ENCODE measurements at places on chromosomes 5 and 9.

DNA sequence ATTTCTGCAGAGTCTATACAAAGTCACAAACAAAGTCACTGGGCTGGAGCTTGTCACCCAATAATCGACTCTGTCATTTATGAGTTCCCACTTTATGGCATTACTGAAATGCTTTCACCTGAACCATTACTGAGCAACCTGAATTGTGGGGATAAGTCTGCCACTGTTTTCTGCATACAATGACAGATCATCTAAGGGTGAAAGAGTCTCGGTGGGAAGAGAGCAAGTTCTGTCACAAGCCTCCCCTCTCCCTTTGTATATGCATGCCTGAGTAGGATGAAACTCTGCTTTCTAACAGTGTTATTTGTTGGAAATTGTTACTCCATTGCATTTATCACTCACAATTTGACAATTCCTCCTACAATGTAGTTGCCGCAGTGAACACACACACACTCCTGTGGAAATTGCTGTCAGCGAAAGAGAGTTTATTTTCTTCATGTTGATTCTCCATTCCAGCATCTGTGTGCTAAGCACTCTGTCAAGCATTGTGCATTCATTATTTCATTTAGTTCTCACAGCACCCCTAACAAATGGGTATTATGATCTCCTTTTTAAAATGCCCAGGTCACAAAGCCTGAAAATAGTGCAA is 1732.4 kb upstream of the CDH6 start:
- no peak for DNase-seq

GRCh38 chr5:75509956-75510355 is 1.5 kb downstream of the CERT1 start:
- DNase-seq, result peak; percentile 52

DNA sequence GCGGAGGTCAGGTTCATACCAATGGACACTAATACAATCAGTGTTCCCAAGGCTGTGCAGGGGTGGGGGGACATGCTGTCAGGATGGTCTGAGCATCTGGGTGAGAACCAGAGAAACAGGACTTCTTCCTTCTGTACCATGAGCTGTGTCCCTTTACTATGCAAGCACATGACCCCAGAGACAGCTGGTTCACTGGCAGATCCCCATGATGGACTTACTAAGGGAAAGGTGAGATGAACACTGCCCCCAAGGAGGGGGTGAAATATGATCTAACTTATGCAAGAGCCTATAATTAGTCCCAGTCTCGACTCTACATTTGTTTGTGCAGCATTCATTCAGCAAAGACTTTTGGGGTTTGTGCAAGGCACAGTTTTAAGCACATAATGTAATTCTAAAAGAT is 91.4 kb downstream of the LIFR start:
- DNase-seq, result peak; percentile 54

- DNase-seq, result no peak
Measured at GRCh38 chr5:133254803-133255202, 203.0 kb downstream of the HSPA4 start.

DNA sequence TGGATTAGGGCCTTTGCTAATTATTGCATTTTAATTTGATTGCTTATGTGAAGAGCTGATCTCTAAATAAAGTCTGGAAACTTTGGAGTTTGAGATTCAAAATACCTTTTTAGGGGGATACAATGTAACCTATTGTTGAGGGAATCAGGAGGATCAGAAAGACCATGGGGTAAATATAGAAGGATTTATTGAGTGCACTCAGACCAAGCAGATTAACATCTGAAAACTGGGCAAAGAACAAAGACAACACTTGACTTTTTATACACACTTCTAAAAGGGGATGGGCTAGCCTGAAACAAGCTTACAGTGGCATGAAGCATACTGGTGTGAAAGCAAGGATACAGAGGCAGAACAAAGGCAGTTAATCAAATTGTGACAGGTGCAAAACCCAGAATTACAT is 174.3 kb downstream of the MRPS30 start:
- DNase-seq, result no peak

DNA sequence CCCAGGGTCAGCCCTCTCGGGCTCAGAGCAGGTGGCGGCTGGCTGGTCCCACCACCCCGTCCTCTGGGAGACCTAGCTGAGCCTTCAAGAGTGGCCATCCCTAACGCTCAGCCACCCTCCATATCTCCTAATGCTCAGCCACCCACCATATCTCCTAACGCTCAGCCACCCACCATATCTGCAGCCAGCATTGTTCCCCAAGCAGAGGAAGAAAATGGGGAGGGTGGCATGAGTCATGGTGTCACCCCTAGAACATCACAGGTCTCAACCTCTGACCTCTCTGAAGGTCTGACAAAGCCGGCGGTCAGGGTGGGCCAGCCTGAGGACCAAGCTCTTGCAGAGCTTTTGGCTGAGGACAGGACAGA is 14.7 kb downstream of the LHX3 start:
- DNase-seq, result no peak

DNA sequence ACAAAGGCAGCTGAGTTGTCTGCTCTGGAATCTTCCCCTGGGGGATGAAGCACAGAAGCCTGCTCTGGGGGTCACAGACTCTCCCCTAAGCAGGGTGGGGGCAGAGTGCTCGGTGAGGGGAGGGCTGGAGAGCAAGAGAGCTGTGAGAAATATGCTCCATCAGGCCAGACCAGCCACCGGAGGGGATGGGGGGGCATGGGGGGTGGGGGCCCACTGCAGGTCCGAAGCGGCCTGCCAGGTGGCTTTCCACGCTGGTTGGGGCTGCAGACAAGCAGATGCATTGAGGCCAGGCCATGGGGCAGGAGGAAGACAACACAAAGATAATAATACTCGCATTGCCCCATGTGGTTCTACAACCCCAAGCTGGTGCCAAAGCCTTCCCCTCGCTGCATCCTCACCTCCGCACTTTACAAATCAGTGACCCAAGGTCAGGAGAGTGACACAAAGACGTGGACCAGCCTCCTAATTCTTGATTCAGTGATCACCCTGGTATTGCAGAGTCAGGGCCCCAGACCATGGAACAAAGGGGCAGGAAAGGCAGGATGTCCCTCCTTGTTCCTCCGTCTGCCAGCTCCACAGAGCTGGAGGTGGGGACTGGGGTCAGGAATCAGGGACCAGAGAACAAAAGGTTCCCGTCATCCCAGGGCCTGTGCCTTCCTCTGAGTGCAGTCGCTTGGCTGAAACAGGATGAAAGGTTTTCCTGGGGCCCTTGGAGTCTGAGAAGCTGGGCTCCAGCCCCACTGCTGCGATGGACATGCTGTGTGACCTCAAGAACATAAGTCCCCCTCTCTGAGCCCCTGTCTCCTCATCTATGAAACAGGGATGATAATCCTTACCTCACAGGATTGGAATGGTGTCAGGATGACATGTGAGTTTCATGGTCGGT is 37.2 kb upstream of the GABRP start:
- DNase-seq, result no peak

GRCh38 chr9:8725635-8726034 is 926.1 kb upstream of the DMAC1 start:
- no peak for DNase-seq

DNA sequence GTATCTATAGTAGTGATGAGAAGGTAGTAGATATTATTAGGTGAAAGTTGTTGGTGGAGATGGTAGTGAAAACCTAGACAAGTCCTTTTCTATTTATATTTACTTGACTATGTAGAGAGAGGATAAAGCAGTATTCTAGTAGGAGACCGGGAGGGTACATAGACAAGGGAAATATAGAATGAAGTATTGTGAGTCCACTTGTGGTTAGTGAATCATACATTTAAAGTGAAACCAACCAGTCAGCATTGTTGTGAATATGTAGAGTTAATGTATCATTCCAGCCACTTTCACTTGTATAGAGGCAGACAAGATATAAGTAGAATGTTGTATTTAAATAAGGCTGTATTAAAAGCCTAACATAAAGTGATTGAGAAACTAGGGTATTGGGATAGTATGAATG is 1711.3 kb upstream of the ACO1 start:
- no peak for DNase-seq

- peak; percentile 4 for DNase-seq
Measured at GRCh38 chr5:140821375-140822280, at the start of gene PCDHA5. PCDHA5 (plus strand) TSS chr5:140821613.

GRCh38 chr9:112867275-112867991 is 23.2 kb downstream of the SLC46A2 start:
- DNase-seq, result peak; percentile 81

DNA sequence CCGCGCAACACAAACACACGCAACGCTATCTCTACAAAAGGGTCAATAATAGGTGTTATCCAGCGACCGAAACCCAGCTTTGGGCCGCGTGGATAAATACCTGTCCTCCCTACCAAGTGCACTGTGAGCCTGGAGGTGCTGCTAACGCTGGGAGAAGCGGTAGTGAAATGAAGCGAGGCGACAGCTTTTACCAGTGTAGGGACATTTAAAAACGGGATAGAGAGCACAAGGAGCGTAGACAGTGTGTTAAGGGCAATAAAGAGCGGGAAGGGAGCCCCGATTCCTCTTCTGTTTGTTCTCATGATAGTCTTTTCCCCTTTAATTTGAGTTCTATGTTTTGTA is 421 bp upstream of the DEPDC1B start:
- peak; percentile 11 for DNase-seq

- no peak for DNase-seq
Measured at GRCh38 chr5:117299936-117300328, 725.3 kb upstream of the SEMA6A start.
